HepG2 (cell line): ENCODE measurements at places on chromosomes 7 and 10.

GRCh38 chr10:70592746-70593512 is 9.6 kb downstream of the PRF1 start:
- DNase-seq, result no peak
- H3K4me3 ChIP-seq, result no peak overlapping the region
- no peaks in the 10 kb centered on the region for H3K36me3 ChIP-seq
- no peak overlapping the region for H3K27ac ChIP-seq
- H3K4me1 ChIP-seq, result peaks cover 39% of the 10 kb centered on the region

GRCh38 chr7:71021131-71021530 is 110.8 kb upstream of the GALNT17 start:
- no peak overlapping the region for H3K4me3 ChIP-seq
- H3K27me3 ChIP-seq, result no peaks in the 10 kb centered on the region
- no peaks in the 10 kb centered on the region for H3K4me1 ChIP-seq

GRCh38 chr7:34015651-34016050 is 110.3 kb downstream of the BMPER start:
- DNase-seq, result no peak
- no peaks in the 10 kb centered on the region for H3K4me1 ChIP-seq
- no peaks in the 10 kb centered on the region for H3K36me3 ChIP-seq
- H3K4me3 ChIP-seq, result no peak overlapping the region
- no peaks in the 10 kb centered on the region for H3K27me3 ChIP-seq

GRCh38 chr7:95875519-95875918 is 103.2 kb downstream of the DYNC1I1 start:
- H3K36me3 ChIP-seq, result no peaks in the 10 kb centered on the region
- H3K4me1 ChIP-seq, result no peaks in the 10 kb centered on the region
- H3K4me3 ChIP-seq, result no peak overlapping the region
- H3K27ac ChIP-seq, result no peak overlapping the region
- DNase-seq, result no peak

GRCh38 chr7:27192546-27193334 is 7.2 kb downstream of the HOXA13 start:
- H3K36me3 ChIP-seq, result no peaks in the 10 kb centered on the region
- H3K27me3 ChIP-seq, result peaks cover 12% of the 10 kb centered on the region
- H3K4me3 ChIP-seq, result peak overlapping the region; percentile 16; the same call in 1 of the 2 replicates
- no peak overlapping the region for H3K27ac ChIP-seq
- peaks cover 17% of the 10 kb centered on the region; the same call in 1 of the 2 replicates for H3K4me1 ChIP-seq

GRCh38 chr10:34124522-34125035 is 690.5 kb downstream of the PARD3 start:
- H3K36me3 ChIP-seq, result peaks cover 2% of the 10 kb centered on the region; the same call in 1 of the 2 replicates
- H3K27ac ChIP-seq, result peak overlapping the region; percentile 15
- H3K4me3 ChIP-seq, result no peak overlapping the region
